ENCODE measurements at places on chromosomes 3 and 15.
A peak's percentile ranks its signal among the peaks of the same experiment; 100 is the strongest.

GRCh38 chr15:59439576-59439975 lies 1.6 kb downstream of the FAM81A start:
- no peak for DNase-seq

DNA sequence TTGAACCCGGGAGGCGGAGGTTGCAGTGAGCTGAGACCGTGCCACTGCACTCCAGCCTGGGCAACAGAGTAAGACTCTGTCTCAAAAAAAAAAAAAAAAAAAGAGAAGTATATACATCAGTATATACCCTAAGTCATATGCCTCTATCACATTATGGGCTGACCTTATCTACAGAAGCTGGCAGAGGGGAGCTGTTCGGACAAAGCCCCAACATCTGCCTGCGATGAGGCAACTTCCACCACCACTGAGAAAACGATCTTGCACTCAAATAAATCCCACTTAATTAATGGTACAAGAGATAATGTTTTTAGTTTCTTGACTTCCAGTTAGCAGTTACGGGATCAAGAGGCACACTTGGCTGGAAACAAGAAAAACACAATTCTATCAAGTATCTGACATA lies 2.2 kb downstream of the GLT8D1 start:
- DNase-seq = no peak

DNA sequence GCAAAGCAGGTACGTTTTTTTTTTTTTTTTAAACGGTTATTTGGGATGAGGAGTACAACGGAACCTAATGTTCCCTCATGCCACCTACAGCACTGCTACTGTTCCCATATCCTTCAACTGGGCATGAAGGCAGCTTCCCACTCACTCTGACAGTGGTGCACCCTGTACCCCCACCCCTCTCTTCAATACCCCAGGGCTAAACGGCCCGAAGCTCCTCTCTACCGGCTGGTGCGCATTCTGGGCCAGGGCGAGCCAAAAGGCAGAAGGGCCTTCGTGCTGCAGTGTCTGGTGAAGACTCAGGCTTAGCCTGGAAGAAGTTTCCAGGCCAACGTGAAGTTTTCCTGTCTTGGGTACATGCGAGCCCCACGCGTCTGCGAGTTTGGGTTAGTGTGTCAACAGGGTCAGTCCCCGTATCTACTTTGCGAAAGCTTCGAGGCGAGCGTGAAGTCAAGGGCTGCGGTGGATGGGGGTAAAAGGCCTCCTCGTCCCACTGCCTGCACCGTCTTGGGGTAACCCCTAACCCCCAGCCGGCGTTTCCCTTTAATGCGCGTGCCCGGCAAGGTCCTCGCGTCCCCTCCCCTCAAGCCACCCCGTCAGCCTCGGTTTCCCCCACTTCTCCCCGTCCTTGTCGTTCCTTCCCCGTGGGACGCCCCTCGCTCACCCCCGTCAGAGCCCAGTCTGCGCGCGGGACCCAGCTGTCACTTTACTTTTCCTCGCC lies 765 bp upstream of the UBE2E2 start:
- DNase-seq = no peak

DNA sequence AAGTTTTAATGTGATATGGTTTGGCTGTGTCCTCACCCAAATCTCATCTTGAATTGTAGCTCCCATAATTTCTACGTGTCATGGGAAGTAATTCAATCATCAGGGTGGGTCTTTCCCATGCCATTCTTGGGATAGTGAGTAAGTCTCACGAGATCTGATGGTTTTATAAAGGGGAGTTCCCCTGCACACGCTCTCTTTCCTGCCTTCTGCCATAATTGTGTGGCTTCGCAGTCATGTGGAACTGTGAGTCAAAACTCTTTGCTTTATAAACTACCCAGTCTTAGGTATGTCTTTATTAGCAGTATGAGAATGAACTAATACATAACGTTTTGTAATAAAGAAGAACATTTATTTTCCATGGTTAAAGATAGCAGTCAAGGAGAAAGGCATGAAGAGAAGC lies 39.2 kb upstream of the GOLIM4 start:
- no peak for DNase-seq

- DNase-seq = no peak
These were observed 56.5 kb downstream of the NEK11 start for GRCh38 chr3:131082871-131083863.

DNA sequence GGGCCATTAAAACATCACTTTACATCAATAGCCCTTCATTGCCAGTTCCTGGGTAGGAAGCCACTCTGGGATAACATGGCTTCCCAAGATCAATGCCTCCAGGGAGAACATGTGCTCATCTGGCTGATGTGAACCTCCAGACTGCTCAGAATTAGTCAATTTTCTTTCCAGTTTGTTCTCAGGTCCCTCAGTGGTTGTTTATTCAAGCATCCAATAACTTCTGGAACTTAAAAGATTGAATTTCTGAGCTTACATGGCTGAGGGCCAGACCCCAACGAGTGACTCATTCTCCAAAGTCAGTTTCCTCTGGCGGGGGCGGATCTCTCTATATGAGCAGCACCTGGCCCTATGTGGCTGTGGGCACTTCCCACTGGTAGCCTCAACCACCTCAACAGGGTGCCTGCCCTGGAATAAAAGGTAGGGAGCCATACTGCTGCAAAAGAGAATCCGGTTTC lies 34.0 kb downstream of the LYZL4 start:
- no peak for DNase-seq

DNA sequence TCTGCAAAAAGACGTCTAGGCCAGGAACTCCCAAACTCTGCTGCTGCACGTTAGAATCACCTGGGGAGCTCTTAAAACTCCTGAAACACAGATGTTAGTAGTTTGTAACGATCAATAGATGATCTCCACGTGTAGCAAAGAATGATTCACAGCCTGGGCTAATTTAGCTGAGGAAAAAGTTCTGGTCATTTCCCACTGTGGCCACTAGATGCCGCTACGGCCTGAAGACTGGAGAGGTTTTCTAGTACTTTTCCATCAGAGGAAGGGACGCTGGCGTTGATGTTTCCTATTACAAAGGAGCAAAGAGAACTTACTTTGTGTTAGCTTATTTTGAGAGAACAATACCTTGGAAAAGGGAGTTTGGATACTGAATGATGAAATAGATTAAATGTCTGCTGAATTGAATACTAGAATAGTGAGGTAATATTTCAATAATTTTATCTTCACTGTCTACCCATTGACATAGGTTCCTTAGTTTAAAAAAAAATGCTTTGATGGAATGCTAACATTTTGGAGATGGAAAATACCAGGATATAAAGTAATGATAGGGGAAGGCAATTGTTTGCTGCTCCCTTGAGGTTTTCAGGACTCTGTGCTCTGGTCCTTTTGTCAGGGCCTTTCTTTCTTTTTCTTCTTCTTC lies 159.1 kb downstream of the P3H2 start:
- DNase-seq = peak; percentile 81

- DNase-seq = no peak
These were observed 328.8 kb downstream of the PTPRG start for GRCh38 chr3:61890167-61890566.

- DNase-seq = no peak
These were observed 3.2 kb upstream of the ACAN start for GRCh38 chr15:88800026-88800425.

DNA sequence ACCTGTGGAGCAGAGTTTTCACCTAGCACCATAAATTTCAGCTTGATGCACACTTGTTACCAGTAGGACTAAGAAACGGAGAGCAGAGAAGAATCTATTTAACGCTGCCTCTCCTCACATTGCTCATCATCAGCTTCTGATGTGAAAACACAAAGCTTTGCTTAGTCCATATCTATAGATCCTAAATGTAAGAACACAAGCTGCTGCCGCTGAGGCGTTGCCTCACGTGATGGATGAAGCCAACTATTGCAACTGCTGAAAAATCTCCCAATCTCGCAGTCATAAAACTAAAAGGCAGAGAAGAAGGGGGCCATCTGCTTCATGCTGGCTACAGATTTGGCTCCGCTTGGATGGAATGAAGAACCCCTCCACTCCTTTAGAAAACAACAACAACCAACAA lies 42.7 kb downstream of the CADPS start:
- DNase-seq = no peak

DNA sequence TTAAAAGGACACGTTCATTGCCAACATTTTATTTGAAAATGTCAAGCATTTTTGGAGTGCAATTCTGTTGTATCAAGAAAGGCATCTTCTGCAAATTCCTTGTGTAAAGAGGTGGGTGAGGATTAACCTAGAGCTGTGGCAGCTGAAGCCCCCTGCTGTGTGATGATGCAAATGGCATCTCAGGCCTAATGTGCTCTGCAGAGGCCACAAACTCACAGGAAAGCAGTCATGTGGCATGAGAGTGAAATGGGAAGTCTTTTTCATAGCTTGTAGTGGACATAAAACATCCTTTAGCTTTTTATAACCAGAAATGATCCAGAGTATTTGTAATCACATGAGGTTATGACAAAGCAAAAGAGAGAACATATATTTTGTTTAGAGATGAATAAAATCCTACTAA lies 6.4 kb downstream of the CADM2 start:
- peak; percentile 83 for DNase-seq

- peak; percentile 46 for DNase-seq
These were observed 19.0 kb downstream of the PDHB start for GRCh38 chr3:58414538-58415197.

- DNase-seq = no peak
These were observed 60.1 kb downstream of the SUMF1 start for GRCh38 chr3:4406746-4407568.

DNA sequence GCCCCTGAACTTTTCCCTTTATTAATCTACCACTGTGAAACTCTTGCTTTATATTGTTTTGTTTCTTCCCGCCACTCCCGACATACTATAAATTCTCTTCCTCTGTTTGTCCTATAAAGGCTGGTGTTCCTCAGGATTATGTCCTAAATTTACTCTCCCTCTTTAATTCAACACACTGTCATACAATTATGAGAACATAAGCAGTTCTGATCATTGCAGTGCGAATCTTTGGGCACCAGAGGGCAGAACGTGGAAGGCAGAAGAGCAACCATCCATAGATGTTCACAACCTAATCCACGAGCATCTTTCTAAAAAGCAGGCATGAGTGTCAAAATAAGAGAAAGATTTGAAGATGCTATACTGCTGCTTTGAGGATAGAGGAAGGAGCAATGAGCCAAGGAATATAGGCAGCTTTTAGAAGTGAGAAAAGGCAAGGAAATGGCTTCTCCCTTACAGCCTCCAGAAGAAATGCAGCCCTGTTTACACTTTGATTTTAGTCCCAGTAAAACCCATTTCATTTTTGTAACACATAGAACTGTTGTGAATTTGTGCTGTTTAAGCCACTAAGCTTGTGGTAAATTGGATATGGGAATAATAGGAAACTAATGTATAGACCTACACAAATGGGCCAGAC lies 179.4 kb downstream of the GBE1 start:
- DNase-seq = peak; percentile 24

DNA sequence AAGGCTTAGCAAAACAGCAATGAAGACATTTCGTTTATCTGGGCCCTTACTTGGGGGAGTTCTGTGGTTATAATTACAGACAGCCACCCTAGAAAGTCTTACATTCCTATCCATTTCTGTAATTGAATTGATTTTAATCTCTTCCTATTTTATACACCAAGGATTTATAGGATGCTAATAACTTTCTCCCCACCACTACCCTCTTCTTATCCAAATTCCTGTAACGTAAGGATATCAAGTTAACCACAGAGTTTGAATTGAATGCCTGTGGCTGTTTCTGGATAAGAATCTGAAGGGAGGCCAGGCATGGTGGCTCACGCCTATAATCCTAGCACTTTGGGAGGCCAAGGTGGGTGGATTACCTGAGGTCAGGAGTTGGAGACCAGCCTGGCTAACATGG lies 78.6 kb downstream of the MLH1 start:
- no peak for DNase-seq

DNA sequence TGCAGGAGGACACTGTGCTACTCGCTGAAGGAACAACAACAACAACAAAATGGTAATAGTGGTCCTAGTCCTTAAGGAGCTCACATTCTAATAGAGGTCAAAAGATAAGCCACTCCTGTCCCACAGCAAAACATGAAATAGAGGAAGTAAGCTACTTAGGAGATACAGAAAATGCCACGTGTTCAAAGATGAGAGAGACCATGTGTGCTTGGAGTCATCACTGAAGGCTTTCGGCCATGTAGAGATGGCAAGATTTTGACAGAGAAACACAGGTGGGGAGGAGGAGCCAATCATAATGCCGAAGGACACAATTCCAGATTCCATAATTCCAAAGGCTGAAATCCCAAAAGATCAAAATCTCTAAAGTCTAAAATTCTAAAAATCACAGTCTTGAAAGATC lies 24.8 kb upstream of the RIOX2 start:
- DNase-seq = no peak

DNA sequence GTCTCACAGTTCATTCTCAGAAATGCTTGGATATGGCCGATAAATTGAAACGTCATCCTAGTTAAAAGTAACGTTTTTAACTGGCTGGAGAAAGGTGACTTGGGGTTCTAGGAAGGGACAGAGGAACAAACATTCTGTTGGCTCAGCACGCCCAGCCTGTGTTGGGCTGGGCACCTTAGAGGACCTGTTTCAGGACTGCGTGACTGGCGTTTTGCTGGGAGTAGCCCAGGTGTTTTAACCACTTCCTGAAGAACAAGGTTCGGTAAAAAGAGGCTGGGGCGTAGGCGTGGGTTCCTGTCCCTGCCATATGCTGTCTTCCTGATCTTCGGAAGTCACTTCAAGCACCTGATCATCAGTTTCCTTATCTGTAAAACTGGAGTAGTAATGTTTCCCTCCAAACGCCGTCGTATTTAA lies 1.1 kb upstream of the TLNRD1 start:
- DNase-seq = no peak

DNA sequence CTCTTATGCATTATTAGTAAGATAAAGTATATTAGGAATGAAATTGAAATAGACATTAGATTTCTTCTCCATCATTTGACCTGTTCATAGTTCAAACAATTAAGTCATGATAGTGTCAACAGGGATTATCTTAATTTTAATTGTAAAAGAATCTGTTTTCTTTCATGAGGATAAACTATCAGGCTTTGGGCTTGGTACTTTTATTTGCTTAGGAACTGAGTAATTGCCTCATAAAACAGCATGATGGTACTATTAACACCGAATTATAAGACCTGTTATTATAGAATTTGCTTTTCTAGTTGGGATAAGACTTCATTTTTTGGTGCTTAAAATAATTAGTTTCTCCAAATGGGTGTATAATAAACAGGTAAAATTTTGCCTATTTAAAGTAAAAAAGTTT lies 71.8 kb downstream of the FNDC3B start:
- no peak for DNase-seq

All from NCI-H460 (cell line).